ENCODE measurements at places on chromosomes 16 and 17. TPM values are rescaled to one million over a fixed set of nuclear protein-coding genes. Genes with fewer than 3 reads are reported as not detected.

The ZNF821 gene
- total RNA-seq, result 9.7 TPM

The TAF1C gene
- 102 TPM for total RNA-seq

The SEPTIN1 gene
- 206 TPM for total RNA-seq

The BAIAP2 gene
- 7.2 TPM for total RNA-seq

The TBC1D3I gene
- total RNA-seq, result 0.91 TPM

GRCh38 chr17:39235555-39236449 lies 10.1 kb upstream of the STAC2 start:
- peak; percentile 66 for DNase-seq

- no peak for DNase-seq
Measured at GRCh38 chr17:44007346-44008204, 3.2 kb downstream of the NAGS start.

GRCh38 chr16:31331141-31331764 lies 23.7 kb upstream of the ITGAX start:
- no peak for DNase-seq

GRCh38 chr17:16649585-16649984 lies 4.1 kb downstream of the ZNF624 start:
- no peak for DNase-seq

DNA sequence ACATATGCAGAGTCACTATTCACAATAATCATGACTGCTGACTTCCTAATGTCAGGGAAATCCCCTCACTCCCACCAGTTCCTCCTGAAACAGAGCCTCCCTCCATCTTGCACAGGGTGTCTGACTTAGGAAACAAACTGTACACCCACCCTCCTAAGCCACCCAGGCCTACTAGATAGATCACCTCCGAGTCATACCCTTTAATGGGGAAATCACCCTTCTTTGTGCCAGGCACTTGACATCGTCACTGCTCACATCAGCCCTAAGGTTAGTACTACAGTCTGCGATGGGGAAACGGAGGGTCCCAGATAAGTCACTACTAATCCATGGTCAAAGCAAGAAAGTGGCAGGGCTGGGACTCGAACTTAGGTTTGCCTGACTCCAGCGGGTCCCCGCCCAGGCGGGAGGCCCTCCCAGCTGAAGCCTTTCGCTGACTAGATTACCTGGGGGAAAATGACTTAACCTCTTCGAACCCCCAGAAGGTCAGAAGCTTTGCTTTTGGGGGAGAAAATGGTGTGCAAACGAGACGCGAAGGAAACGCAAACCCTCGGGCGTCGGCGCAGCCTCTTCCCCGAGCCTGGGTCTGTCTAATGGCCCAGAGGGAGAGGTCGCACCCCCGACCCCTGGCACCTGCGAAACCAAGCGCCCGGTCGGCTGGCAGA lies 3.4 kb upstream of the MLLT6 start:
- DNase-seq, result peak; percentile 78

DNA sequence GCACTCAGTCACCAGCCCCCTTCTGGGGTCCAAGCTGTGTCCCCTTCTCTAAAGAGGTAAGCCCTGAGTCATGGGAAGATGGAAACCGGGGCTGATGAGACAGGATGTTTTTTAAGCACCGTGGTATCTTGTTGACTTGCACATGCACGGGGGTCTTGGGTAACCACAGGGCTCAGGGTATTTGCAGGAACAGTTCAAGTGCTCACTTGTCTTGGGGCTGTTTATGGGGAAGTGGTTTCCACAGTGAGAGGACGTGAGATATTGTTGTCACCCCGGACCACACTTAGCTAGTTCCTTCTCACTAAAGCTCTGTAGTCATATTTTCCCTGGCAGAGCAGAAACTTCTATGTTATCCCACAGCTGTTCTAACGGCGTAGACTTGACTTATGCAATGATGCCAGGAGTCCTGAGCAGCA lies 7.7 kb downstream of the CCL3L1 start:
- DNase-seq, result peak; percentile 71

GRCh38 chr17:19306160-19307111 lies 56.1 kb downstream of the B9D1 start:
- peak; percentile 80 for DNase-seq

DNA sequence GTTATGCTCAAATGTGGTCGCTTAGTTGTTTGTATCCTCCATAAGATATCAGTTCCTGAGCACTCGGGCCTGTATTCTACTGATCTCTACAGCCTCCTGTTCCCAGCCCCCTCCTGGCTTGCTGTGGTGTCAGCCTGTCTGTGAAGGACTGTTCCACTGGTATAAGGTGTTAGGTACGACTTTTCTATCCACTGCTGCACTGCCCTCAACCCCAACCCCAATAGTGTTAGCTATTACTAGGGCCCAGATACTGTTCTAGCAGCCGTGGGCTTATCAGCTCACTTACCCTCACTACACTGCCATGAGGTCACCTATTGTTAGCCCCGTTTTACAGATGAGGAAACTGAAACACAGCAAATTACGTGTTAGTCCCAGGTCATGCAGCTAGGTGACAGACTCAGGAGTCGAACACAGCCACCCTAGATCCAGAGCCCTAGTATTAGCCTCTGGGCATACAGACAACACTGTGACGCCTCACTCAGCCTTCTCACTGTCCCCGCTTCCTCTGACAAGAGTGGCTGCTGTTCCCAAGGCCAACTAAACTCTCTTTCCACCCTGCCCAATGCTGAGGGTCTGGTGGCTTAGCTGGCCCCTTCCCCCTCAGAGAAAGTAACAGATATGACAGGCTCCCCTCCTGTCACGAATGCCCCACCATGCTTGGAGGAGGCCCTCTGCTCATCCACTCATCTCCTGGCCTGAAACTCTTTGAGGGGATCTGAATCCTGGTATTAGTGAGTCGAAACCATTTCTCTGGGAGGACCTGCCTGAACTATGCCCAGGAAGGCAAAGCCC lies 25.6 kb upstream of the ZNF652 start:
- no peak for DNase-seq

GRCh38 chr17:17226451-17227265 lies 10.3 kb downstream of the FLCN start:
- no peak for DNase-seq

GRCh38 chr16:49278944-49279725 lies 2.5 kb downstream of the CBLN1 start:
- no peak for DNase-seq

- no peak for DNase-seq
Measured at GRCh38 chr17:74465378-74466110, 890 bp upstream of the CD300A start.

- DNase-seq, result no peak
Measured at GRCh38 chr16:82226327-82226726, 56.3 kb upstream of the MPHOSPH6 start.

DNA sequence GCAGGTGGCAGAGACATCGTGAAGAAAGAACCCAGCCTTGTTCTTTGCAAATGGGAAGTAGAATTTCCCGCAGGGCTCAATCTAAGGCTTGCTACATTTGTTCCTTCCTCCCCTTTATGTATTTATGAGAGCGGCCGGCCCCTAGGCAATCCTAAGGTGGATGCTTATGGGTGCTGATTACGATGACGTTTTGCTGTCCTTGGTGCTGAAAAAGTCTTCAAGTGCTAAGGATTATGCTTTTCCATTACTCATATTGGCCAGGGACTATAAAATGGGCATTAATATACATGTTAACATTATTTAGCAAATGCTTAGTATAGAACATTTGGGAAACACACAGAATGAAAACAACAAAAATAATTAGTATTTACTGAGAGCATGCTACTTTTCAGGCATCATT lies 313.3 kb upstream of the XYLT1 start:
- no peak for DNase-seq

DNA sequence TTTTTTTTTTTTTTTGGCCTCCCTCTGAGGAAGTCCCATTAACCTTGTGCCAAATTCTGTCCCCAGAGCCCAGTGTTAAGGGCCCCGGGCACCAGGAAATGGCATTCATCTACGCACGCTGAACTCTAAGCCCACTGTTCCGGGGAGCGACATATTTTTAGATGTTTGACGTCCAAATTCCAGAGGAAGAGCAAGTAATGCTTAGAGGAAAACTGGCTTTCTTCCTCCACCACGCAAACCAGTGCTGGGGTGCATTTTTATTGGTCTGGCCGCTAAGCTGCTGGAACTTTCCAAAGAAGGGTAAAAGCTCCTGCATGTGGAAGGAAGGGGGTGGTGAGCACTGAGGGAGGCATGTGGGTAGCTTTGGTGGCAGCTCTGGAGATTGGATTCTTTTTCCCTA lies 8.3 kb downstream of the WFDC1 start:
- no peak for DNase-seq

- DNase-seq, result no peak
Measured at GRCh38 chr16:4830408-4830807, 16.7 kb downstream of the GLYR1 start.

DNA sequence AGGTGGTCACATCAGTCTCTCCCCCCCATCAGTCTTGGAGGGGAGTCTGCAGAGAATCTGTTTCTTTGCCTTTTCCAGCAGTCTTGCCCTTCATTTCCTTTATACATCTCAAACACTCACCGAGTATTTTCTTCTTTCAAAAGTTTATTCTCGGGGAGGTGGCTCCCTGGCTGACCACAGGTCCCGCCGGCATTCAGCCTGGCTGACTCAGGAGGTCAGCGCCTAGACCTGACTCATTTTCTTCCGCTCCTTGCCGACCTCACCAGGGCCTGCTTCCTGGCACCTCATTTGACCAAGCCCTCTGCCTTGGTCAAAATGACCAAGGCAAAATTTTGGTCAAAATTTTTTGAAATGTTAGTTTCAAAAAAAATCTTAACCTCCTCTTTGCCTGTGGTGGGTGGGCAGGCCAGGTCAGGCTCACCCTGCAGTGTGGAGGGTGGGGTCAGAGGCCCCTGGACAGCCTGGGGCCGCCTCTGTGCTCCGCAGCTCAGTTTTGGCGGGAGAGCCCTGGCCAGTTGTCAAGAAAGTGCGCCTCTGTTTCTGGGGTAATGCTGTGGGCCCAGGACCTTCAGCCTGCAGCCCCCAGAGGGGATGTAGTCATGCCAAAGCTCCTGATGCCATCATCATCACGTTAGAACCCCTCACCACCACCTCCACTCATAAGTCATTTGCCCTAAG lies 165.6 kb downstream of the SPECC1 start:
- DNase-seq, result no peak

- DNase-seq, result no peak
Measured at GRCh38 chr17:39804839-39805238, 59.3 kb downstream of the IKZF3 start.

DNA sequence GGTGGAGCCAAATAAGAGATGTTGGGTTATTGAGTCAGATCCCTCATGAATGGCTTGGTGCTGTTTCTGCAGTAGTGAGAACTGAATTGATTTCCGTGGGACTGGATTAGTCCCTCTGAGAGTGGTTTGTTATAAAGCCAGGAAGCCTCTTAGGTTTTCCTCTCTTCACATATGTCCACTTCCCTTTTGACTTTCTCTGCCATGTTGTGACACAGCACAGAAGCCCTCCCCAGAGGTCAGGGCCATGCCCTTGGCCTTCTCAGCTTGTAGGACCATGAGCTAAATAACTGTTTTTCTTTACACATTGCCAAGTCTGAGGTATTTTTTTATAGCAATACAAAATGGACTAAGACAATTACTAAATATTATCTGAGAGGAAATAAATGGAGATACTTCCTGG lies 10.3 kb upstream of the HAPSTR1 start:
- no peak for DNase-seq

DNA sequence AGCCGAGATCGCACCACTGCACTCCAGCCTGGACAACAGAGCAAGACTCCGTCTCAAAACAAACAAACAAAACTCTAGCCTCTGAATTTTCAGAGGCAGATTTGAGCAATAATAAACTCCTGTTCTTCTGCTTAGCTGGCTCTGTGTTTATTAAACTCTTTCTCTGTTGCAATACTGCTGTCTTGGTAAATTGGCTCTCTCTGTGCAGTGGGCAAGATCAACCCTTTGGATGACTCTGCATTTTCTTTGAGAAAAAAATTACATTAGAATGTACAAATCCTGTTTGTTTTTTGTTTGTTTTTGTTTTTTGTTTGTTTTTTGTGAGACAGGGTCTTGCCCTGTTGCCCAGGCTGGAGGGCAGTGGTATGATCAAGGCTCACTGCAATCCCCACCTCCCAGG lies 75.8 kb upstream of the RPH3AL start:
- no peak for DNase-seq

- no peak for DNase-seq
Measured at GRCh38 chr16:80509872-80510271, 30.9 kb upstream of the DYNLRB2 start.

GRCh38 chr17:43143201-43143600 lies 18.0 kb upstream of the BRCA1 start:
- DNase-seq, result no peak

GRCh38 chr17:13753154-13753553 lies 151.4 kb upstream of the HS3ST3A1 start:
- no peak for DNase-seq

DNA sequence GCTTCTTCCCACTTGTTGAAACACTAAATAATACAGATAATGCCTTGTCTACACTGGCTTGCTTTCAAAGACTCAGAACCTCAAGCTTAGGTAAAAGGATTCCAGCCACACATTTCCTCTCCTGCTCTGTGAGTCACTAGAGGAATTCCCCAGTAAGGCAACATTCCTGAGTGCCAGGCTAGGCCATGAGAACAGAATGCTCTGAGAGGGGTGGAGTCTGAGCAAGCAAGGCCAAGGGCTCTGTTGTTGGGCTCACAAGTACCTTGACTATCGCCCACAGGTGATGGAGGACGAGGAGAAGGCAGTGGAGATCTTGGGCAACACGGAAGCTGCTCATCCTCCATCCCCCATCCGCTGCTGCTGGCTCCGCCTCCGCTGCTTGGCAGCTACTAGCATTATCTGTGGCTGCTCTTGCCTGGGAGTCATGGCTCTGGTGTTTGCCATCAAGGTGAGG lies 6.7 kb upstream of the PHKG2 start:
- DNase-seq, result no peak

DNA sequence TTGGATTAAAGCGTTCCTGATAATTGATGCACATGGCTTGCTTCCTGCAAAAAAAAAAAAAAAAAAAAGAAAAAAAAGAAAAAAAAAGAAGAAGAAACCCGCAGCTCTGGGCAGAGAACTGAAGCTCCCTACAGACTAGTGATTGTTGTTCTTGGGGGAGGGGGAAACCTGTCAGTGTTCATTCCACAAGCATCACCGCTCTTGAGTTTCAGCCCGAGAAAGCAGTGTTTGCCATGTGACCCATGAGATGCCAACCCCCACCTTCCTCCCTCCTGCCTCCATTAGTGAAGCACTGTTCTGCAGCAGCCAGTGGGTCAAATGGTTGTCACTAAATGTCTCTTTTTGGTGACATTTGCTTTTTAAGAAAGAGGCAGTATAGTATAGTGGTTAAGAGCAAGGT lies 1.7 kb downstream of the USP43 start:
- no peak for DNase-seq
